ENCODE measurements at places on chromosomes 4 and X.

GRCh38 chr4:17260166-17260907 lies 251.6 kb downstream of the QDPR start:
- no peak for DNase-seq

DNA sequence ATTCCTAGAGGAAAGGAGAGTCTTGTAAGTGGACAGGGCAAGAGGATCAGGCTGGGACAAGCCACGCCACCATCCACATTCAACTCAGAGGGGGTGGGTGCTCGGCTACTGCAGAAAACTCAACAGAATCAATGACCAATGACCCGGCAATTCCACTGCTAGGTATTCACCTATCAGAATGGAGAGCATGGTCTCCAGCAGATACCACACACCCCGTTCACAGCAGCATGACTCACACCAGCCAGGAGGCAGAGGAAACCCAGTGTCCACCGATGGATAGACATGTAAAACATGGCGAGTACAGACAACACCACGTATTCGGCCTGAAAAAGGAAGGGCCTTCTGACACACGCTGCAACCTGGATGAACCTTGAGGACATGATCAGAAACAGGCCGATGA lies 175.9 kb downstream of the AFAP1 start:
- DNase-seq: no peak

- no peak for DNase-seq
Measured at GRCh38 chr4:117692538-117692937, 341.7 kb upstream of the NDST3 start.

GRCh38 chr4:147327322-147327721 lies 153.6 kb upstream of the EDNRA start:
- no peak for DNase-seq

GRCh38 chr4:108959491-108959890 lies 196.6 kb upstream of the ETNPPL start:
- DNase-seq: no peak

DNA sequence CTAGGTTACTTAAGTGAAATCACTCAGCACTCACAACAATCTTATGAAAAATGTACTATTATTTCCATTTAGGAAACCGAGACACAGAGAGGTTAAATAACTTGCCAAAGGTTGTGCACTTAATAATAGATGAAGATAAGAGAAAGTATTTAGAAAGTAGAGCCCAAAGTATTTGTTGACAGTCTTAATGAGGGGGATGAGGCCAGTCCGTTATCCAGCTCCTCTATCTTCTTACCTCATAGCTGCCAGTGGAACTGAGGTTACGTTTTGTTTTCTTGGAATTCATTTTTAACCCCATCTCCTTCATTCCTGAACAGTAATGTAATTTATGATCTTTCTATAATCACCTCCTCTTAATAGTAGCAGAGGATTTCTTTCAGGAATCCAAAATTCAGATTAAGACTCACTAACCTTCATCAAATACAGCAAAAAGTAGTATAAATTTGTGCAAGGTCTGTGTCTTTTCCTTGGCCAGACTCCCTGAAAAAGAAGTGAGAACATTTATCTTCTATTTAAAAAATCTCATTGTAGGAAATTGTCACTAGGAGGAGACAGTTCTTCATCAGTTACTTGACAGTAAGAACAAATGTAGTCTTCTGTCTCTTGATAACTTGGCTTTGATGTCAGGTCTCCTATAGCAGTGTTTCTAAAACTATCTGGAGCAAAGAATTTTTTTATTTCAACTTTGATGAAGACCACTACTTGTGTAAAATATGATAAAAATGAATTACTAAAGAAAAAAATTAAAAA lies 35.5 kb downstream of the F8 start:
- no peak for DNase-seq

- DNase-seq: no peak
Measured at GRCh38 chr4:159224408-159224807, 121.5 kb downstream of the RAPGEF2 start.

- no peak for DNase-seq
Measured at GRCh38 chrX:37781081-37781480, 1.2 kb downstream of the CYBB start.

- no peak for DNase-seq
Measured at GRCh38 chr4:132809298-132810032, 339.6 kb upstream of the PCDH10 start.

DNA sequence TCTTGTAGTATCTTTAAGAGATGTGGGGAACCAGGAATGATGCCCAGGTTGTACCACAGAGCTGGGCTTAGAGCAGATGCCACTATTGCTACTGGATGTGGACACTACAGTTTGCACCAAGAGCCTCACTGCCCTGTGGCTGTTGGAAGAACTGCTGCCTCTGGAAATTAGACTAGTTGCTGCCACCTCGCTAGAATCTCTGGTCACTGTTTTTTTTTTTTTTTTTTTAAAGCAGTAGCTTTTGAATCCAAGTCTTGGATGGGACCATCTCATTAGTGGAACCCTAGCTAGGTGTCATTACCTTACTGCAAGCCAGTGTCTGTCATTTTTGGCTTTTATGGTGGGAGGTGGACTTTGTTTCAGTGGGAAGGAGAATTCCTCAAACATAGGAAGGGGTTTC lies 105.5 kb downstream of the ARHGAP10 start:
- DNase-seq: no peak

DNA sequence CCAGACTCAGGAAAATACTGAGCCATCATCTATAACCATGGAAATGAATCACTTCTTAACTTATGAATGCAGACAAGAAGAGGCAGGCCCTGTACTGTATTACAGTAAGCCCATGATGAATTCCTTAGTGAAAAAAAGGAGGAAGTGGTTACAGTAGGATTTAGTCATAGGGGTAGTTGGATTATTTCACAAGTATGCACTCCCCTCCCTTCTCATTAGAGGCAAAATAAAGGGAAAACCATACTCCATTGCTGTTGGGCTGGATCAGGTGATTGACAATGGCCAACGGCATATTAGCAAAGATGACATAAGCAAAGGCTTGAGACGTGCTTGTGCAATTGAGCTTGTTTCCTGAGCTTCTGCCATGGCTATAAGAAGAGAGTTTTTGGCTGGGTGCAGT lies 181.1 kb upstream of the PRPS2 start:
- DNase-seq: no peak

DNA sequence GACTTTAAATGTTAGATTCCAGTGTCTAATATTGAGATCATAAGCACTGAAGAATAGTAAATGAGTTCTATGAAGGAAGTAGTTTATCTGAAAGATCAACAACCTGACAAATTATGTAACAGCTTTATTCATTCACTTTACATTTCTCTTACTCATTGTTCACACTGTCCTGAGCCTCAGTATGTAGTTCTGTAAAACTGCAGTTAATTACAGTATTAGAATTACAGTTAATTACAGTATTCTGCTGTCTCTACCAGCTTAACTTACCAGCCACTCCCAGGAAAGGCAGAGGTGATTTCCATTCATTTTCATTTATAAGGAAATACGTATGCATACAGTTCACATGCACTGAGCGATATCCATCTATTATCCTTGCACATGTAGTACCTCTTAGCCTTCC lies 32.7 kb downstream of the NFKB1 start:
- DNase-seq: no peak

DNA sequence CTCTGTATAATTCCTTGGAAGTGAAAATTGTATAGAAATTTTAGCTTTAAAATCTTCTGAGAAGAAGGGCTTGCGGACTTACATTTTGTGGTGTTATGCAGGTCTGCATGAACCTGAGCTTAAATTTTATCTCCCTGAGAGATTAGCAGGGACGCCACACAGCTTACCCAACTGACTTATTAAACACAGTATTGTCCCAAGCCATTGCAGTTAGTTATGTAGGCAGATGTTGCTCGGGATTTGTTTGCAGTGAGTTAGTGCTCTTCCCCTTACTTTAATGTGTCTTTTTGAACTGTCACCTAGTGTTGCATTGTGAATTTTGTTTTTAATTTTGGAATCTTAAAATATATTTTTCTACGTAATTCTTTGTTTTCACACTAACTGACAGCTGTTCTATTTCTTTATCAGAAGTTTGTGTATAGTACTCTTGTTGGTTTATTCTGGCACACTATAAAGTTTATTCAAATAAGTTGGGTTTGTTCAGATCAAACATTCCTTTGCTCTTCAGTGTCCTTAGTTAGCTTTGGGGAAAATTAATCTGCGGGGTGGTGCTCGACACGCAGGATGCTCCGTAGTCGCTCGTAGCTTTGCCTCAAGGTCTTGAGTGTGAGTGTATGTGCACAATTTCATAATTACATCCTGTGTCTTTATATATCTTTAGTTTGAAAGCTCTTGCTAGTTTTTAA lies 145.4 kb downstream of the STIM2 start:
- DNase-seq: no peak

- DNase-seq: no peak
Measured at GRCh38 chrX:153449368-153450113, 3.7 kb upstream of the TREX2 start.

GRCh38 chr4:94508806-94509205 lies 57.1 kb downstream of the PDLIM5 start:
- DNase-seq: no peak

DNA sequence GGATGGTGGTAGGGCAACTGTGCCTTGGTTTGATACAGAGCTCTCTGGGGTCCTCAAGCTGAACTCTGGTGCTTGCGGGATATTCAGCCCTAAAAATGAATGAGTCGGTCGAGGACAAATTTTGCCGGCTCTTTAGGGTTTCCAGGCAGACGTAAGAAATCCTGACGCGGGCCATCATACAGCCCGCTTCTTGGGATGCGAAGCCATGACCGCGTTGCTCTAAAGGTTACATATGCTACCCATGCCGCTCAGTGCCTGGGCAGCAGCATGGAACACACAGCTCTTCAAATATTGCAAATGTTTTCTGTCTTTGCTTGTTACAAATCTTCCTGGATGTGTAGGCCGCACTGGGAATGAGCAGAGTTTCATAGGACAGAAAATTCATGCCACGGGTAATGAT lies 55.6 kb downstream of the NBDY start:
- no peak for DNase-seq

GRCh38 chr4:128751354-128751753 lies 58.1 kb upstream of the JADE1 start:
- no peak for DNase-seq

DNA sequence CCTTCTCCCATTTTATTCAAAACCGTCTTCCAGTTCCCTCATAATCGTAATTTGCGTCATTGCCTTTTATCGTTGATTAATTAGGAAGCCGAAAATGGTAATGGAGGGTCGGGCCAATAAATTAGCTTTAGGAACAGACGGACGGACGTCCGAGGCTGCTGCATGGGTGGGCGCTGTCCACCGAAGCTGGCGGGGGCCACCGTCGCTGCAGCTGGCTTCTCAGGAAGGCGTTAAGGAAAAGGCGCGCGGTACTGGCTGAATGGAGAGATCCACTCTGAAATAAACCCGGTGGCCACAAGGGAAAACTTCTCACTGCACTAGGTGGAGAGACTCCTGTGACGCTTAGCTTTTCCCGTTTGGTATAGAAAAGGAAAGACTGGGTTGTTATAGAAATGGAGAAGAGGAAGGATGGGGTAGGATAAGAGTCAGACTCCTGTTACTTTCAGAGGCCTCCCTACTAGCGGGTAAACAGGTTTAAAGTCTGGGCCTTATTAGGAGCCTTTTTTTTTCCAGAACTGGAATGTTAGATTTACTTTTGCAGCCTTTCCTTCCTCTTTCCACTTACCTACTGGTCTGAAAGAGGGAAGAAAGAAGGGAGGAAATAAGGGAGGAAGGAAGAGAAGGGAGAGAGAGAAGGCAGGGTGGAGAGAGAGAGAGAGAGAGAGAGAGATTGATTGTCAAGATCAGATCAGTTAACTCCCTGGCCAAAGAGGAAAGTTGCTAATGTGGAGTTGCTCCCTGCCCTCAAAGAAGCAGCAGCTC lies 11.3 kb upstream of the PRDM8 start:
- DNase-seq: no peak

GRCh38 chrX:11386812-11387211 lies 93.6 kb downstream of the AMELX start:
- DNase-seq: no peak

DNA sequence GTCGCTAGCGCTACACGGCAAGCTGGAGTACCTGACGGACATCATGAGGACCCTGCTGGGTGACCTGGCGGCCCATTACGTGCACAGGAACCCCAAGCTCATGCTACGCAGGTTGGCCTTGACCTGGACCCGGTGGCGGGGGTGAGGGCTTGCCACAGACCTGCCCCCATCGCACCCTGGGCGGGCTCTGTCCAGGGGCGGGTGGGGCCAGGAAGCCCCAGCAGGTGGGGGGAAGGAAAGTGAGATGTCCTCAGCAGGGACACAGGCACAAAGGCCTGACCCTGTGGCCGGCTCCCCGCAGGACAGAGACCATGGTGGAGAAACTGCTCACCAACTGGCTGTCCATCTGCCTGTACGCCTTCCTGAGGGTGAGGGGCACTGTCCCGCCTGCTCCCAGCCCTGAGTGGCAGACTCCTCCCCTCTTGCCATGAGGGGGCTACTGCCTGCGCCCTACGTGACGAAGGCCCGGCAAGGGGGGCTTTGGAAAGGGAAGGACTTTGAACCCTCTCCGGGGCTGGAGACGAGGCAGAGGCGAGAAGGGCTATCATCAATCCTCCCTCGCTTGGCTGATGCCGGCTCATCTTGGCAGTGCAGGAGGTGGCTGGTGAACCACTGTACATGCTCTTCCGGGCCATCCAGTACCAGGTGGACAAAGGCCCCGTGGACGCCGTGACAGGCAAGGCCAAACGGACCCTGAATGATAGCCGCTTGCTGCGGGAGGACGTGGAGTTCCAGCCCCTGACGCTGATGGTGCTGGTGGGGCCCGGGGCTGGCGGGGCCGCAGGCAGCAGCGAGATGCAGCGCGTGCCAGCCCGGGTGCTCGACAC lies 5.3 kb upstream of the SRPK3 start:
- no peak for DNase-seq

DNA sequence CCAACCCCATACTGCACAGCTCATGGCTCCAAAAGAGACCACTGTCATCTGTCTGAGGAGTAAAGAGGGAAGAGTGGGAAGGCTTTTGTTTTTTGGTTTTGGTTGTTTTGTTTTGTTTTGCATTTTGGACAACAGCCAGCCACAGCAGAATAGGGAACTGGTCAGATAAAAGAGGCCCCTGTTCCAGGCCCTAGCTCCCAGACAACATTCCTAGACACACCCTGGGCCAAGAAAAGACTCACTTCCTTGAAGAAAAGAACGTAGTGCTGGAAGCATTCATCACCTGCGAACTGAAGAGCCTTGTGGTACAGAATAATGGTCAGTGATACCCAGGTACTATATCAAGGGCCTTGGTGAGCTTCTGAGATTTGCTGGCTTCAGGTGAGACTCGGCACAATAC lies 619.4 kb upstream of the SPANXN1 start:
- no peak for DNase-seq

- no peak for DNase-seq
Measured at GRCh38 chrX:88621278-88621677, 125.7 kb upstream of the CPXCR1 start.

All from stimulated activated CD4-positive, alpha-beta T cell treated with anti-CD3 and anti-CD28 coated beads, Interleukin-15, amount 100 ng/mL, for 1 hour (primary cell).